Glomerular endothelial cell (primary cell): ENCODE measurements at places on chromosomes 5 and 9.

GRCh38 chr5:167332309-167332708, 959.1 kb upstream of the WWC1 start:
- DNase-seq = no peak

GRCh38 chr5:1105350-1106265, 6.3 kb downstream of the SLC12A7 start:
- no peak for DNase-seq

GRCh38 chr9:20694248-20694647, 10.2 kb downstream of the FOCAD start:
- DNase-seq = no peak

- DNase-seq = no peak
These were observed 325.7 kb downstream of the SLF1 start for GRCh38 chr5:94944160-94944559.

DNA sequence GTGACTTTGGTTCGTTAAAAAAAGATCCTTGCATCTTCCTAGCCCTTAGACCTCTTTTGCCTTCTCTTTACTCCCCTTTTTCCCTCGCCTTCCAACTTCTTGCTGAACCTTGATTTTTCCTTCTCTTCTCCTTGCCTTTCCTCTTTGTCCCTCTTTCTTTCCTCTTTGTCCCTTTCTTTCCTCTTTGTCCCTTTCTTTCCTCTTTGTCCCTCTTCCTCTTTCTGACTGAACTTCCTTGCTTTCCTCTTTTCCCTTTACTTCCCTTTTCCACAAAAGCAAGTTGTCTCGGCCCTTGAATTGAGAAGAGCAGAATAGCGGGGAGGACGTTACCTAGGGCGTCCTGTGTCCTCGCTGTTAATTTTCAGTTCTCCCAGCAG, 1.4 kb upstream of the MLLT3 start:
- no peak for DNase-seq

- DNase-seq = no peak
These were observed 140.0 kb upstream of the HMHB1 start for GRCh38 chr5:143671674-143672569.

GRCh38 chr5:96481867-96482266, 48.8 kb upstream of the PCSK1 start:
- DNase-seq = no peak

- no peak for DNase-seq
These were observed 8.4 kb upstream of the SLC6A3 start for GRCh38 chr5:1453613-1454012.

DNA sequence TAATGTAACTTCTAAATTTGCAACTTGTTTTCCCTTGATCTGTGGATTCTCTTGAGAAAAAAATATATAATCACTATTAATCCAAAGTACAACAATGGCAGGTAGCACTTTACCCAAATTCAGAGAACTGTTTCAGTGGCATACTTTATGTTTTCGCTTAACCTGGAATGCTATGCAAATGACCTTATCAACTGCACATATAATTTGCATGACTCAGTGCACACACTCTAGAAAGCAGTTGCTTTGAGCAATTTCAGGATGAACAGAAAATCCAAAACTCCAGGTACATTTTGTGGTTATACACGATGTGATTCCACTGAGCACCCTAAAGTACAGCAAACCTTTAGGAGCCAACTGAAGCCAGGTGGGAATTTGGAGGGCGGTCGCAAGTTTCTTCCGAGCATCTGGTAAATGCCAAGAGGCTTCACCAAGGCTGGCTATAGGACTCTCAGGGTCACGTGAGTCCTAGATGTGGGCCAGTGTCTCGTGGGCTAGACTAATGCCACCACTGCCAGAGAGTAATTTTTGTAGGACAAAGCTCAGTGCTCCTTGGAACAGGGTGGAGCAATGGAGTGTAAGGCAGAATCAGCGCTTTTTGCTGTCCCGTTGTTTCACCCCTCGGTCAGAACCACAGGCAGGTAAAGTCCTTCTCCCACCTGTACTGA, 37.3 kb downstream of the DMGDH start:
- DNase-seq = no peak

- no peak for DNase-seq
These were observed 76.3 kb downstream of the TMEM167A start for GRCh38 chr5:83000922-83001321.

DNA sequence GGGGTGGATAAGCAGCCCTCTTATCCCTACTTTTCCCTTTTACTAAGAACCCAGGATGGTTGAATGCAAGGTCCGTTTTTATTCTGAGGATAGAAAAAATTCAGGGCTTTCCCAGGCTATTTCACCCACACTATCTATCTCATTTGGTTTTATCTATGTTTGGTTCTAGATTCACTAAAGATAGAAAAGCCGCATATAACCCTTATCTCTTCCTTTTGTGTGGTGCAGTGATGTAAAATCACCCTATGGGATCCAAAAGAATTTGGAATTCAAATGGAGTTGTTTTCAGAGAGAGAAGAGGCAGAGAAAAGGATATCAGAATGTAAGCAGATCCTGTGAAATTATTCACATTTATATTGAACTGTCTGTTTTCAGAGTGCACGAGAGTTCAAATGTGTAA, 236.3 kb upstream of the RFX3 start:
- no peak for DNase-seq

GRCh38 chr5:173341961-173342430, 13.8 kb upstream of the STC2 start:
- DNase-seq = no peak

DNA sequence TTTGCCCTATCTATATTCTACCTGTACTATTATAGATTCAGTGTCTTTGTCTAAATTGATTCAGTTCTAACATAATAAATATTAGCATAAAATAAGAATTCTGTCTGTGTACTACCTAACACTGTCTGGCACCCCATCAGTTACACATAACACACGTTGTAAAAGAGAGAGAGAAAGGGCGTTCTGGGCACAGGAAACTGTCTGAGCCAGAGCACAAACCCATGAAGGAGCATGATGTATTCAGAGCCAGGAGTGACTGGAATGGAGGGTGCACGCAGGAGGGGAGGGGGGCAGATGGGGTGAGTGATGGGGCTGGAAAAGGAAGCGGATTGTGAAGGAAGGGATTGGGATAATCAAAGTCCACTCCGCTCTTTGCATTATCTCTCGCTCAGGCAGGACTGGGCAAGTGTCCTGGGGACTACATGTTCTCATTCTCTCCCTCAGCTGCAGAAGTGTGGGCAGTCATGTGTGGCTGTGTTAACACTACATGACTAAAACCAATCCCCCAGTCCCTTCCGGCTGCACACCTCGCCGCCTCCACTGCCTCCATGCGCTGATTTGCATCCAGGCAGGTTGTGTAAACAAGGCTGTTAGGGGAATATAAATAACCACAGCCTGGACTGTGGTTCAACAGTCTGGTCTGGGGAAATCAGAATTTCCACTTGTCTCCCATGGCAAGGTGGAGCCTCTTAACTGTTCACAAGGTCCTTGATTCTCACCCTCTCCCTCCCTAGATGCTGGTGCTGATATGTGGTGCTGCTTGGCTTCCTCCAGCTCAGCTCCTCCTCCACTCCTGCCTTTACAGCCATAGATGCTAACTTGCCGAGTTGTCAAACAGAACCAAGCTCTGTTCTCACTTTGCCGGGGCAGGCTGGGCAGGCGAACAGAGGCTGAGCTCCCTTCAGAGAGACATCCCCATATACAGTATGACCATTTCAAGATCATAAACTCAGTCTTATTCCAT, 367.5 kb upstream of the BRINP1 start:
- no peak for DNase-seq

GRCh38 chr5:159663986-159664385, 252.3 kb upstream of the ADRA1B start:
- no peak for DNase-seq

DNA sequence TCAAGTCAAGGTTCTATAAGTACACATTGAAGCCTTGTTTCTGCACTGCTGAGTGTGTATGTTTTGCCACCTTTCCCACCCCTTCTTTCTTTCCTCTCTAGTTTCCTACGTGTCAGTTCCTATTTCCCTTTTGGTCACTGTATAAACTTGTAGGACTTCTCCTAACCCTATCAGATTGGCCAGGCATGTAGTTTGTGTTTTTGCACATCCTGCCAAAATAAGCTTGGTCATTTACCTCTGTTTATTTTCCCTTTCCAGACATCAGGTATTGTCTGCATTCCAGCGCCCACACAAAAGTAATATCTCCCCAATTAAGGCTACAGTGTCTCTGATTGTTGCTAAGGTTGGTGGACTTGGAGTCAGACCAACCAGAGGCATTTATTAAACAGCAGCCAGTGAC, 252.9 kb upstream of the MPDZ start:
- peak; percentile 48 for DNase-seq

DNA sequence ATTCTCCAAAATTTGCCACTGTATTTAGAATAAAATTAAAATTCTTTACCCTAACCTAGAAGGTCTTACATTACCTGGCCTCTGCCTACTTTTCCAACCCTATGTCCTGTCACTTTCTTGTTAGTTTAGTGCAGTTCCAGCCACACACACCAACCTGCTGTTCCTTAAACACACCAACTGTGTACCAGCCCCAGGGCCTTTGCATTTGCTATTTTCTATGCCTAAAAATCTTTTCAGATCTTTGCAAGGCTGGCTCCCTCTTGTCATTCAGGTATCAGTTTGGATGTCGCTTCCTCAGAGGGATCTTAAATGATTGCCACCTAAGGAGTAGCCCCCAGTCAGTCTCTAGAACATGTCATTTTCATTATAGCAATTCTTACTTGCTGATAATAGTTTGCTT, 17.7 kb upstream of the NRG2 start:
- no peak for DNase-seq

DNA sequence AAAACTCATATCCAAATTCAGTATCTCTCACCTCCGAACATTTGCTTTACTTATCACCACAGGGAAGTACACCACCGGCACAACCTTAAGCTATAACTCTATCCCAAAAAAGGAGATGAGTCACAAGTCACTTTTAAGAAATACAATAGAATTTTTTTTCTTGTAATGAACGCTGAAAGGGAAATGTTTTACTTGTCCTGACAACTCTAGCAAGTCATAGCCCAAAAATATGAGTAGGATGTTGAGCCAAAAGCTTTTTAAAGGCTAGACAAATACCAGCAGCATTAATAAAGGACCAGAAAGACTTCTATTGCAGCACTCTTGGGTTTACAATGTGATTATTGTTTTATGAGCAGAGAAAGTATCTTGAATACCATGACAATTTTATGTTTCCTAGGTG, 147.3 kb upstream of the FST start:
- no peak for DNase-seq

GRCh38 chr9:127519301-127520166, 68.2 kb downstream of the LRSAM1 start:
- peak; percentile 87 for DNase-seq

- DNase-seq = no peak
These were observed 74.7 kb upstream of the TNPO1 start for GRCh38 chr5:72741805-72742204.

DNA sequence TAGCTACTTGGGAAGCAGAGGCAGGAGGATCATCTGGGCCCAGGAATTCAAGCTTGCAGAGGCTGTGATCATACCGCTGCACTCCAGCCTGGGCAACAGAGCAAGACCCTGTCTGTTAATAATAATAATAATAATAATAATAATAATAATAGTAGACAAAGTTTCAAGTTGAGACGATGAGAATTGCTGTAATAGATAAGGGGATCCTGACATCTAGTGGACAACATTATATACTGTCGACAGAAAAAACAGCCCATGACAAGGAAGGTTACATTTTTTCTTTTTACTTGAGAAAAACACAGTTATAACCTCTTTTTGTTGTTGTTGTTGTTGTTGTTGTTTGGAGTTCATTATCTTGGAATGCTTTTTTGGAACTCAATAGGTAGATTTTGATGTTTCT, 35.3 kb downstream of the NDFIP1 start:
- peak; percentile 29 for DNase-seq

GRCh38 chr9:90342607-90343006, 300.0 kb downstream of the DIRAS2 start:
- no peak for DNase-seq

DNA sequence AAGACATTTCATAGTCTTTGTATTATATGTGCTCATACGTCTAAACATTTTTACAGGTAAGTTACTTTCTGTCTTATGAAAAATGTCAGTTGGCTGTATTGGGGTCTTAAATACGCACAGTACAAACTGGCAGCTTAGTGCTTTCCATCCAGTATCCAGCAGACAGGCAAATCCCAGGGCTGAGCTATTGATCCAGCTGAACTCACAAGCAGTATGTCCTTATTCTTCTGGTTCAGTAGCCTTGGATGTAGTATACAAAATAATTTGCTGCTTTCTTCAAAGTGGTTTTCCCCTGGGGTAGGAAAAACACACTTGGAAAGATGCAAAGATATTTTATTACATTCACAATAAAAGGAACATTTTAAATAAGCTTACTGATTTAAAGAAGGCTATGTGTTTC, 617.2 kb downstream of the NR2F1-AS1 start:
- no peak for DNase-seq
